ENCODE measurements at places on chromosomes 1 and 21. TPM values are rescaled to one million over a fixed set of nuclear protein-coding genes. Genes with fewer than 3 reads are reported as not detected.

DNA sequence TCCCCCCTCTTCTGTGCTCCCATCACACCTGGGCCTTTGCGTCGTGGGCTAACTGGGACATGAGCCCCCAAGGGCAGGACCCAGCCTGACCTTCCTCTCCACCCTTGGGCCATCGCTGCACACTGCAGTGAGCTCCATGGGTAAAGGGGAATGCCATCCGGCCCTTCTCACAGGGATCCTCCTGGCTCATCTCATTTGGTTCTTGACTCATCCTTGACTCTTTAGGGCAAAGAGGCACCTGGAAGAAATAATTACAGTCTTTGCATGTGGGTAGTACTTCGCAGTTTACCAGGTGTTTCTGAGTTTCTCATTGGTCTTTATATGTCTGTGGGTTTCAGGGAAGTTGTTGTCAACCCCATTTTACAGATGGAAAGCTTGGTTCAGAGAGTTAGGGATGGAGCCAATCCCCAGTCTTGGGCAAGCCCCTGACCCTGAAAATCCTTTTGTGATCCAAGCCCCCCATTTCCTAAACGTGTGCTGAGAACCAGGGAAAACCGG lies 59.3 kb upstream of the ID3 start:
- no peak for DNase-seq

DNA sequence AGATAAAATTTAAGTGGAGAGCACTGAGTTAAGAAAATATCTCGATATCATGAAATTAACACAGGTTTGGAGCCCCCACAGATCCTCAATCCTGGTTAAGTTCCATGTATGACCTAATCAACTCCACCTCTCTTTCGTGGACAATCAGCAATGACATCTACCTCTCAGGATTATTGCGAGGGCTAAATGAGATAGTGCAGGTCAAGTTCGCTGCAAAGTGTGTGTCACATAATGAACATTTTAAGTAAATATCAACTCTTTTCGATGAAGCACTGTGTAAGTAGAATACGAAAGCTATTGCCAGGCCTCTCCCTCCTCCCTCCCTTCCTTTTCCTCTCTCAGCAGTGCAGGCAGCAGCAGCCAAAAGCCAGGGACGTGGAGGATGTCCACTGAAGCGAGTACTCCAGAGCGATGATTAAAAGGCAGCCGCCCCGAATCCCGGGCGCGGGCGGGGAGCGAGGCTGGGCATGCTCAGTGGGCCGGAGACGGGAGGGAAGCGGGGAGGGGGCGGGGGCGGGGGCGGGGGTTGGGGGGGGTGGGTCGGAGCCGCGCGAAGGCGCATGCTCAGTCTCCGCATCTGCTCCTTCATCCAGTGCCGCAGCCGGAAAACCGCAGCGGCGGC lies at the start of gene CAMSAP2:
TSS of gene CAMSAP2 (plus strand) at position 567 of the 622 bp plus-strand sequence. CDS start 935 bp downstream, outside the sequence.
- DNase-seq = peak; percentile 87

GRCh38 chr1:25906644-25907300 lies 553 bp upstream of the STMN1 start:
- peak; percentile 49 for DNase-seq

DNA sequence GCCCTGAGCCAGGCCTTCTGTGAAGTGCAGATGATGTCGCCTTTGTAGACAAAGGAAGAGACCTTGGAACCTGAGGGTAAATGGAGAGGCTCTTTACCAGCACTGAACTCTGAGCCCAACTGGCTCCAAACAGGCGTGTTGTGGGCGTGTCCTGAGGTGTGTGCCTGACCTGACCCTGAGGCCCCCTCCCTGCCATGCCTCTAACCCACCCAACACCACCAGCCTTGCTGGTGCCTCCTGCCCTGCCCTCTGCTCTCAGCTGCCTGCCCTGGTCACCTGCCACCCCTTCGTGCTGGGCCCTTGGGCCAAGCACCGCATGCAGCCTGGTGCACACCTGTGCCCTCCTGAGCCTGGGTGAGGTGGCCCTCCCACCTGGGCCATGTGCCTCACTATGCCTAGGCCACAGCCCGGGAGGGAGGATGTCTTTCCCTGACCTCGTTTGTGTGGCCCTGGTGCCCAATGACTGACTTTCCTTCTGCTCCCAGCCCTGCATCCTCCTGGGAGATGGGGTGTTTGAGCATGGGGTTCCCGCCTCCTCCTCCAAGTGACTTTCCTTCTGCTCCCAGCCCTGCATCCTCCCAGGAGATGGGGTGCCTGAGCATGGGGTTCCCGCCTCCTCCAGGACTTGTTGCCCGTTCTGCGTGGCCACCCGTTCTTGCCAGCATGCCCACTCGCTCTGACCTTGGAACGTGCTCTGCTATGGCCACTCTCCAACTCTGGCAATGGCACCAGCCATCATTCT lies 157.0 kb downstream of the PCBP3 start:
- no peak for DNase-seq

GRCh38 chr21:36149788-36150711 lies 6.6 kb upstream of the DOP1B start:
- DNase-seq = no peak

GRCh38 chr1:161216945-161217712 lies 2.0 kb downstream of the FCER1G start:
- no peak for DNase-seq

DNA sequence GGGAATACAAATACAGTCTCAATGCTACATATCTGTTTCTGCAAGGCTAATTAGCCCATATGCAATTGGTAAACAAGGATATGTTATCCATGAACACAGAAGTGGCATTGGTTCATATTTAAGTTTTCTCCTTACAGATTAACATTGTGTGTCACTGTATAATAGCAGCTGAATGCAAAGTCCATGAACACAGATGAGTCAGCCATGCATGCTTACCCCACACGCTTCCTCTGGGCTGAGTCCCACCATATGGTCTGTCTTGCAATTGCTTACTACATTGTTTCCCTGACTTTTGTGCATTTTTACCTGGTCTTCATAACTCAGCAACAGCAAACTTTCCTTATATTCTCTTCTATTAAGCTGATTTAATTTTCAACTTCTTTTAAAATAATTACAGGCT lies 41.5 kb upstream of the TSNAX start:
- no peak for DNase-seq

Gene KRTAP10-5
- not detected for polyA plus RNA-seq

Gene INSRR
- 1.9 TPM for polyA plus RNA-seq

Gene CELA2A
- 0.09 TPM for polyA plus RNA-seq

Gene FRRS1
- 10.2 TPM for polyA plus RNA-seq
